ENCODE measurements at places on chromosomes 12 and 14.

DNA sequence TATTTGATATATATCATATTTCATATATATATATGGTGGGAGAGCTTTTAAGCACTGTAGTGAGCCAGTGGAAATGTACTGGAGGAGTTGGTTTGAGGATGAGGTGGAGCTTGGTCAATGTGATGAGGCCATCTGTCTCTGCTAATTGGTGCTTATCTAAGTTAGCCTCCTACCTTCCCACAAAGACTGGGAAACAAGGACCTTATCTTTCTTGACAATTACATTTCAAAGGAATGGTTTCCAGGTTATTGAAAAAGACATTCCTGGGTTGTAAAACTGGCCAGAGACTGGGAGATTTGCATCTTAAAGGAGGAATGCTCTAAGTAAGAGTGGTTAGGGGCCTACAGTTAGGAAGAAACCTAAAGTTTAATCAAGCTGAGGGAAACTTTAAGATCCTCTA is 212.8 kb upstream of the SYT1 start:
- DNase-seq, result peak; percentile 38

- no peak for DNase-seq
Measured at GRCh38 chr14:63933110-63933509, 80.3 kb downstream of the SYNE2 start.

DNA sequence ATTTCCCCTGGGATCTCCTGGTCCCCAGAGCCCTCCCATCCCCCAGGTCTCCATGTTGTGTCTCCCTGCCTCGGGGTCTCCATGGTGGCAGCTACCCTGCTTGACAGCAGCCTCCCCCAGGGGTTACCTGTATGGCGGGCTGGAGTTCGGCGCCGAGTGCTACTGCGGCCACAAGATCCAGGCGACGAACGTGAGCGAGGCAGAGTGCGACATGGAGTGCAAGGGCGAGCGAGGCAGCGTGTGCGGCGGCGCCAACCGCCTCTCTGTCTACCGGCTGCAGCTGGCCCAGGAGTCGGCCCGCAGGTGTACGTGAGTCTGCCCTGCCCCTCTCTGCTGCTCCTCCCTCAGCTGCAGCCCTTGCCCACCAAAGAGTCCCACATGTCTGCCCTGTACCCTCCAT is 80.9 kb downstream of the WSCD2 start:
- no peak for DNase-seq

DNA sequence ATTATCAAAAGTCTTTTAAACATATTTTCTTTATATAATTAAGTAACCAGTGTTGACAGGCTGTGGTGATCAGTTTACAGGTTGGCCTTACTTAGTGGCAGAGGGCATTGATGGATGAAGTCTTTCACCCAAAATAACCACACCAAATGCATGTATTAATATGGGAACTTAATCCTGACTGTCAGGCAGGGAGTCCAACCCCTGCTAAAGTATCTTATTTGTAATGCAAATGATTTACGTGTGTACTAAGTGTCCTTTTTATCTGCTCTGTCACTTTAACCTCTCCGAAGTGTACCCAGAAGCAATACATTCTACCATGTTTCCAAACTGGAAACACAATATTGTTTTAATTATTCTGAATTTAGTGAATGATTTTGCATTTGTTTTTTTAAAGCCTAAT is 1.4 kb downstream of the MYBPC1 start:
- DNase-seq, result no peak

GRCh38 chr12:27472604-27473003 is 26.1 kb downstream of the SMCO2 start:
- DNase-seq, result no peak

DNA sequence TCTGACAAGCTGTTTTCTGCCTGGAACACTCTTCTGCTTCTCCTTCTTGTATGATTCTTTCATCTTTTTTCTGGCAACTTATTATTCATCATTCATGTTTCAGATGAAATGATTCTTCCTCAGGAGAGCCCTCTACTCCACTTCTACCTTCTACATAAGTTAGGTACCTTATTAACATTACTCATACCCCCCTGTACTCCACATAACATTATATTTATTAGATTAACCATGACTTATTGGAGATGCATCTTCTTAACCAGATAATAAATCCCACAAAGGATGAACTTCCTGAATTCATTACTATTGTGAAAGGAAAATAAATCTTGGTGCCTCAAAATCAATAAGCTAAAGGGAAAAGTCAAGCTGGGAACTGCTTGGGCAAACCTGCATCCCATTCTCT is 1636.5 kb upstream of the FLRT2 start:
- no peak for DNase-seq

- DNase-seq, result no peak
Measured at GRCh38 chr12:95402096-95402495, 71.9 kb upstream of the METAP2 start.

DNA sequence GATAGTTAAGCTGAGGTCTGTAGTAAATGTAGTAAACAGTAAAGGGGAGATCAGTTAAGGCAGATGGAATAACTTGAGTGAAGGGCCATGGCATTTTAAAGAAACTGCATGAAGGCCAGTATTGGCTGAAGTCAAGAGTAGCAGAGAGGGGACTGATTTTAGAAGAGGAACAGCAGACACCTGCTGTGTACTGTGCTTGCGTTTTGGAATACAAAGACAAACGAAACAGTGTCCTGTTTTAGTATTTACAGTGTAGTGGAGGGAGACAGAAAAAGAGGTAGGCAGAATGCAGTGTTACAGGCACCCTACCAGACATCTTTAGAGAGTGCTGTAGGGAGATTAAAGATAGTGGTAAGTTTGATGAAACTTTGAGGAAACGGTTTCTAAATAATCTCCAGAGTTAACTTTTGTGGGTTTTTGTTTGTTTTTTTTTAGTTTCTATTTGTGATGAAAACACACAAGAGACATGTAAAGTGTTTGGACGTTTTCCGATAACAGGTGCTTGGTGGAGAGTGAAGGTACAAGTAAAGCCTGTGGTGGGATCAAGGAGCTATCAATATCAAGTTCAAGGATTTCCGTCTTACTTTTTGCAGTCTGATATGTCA is 2.1 kb downstream of the HELB start:
- DNase-seq, result no peak

DNA sequence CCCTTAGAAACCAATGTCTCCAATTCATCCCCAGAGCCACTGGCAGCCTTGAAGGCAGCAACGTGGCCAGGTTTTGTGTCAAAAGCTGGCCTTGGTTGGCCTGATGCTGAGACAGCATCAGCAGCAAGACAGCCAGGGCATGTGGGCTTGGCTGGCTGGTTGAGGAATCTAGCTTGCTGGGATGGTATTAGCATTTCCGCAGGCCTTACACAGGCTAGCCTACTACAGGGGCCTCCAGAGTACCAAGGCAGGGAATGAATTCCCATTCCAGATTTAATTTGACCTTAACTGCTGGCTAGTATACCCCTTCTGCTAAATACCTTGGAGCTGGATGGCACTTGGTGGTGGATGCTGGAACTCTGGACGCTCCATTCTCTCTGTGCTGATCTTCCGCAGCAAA is 15.8 kb downstream of the NGDN start:
- DNase-seq, result no peak

GRCh38 chr12:85348779-85349178 is 68.8 kb downstream of the ALX1 start:
- no peak for DNase-seq

- no peak for DNase-seq
Measured at GRCh38 chr12:104566244-104566993, 109.7 kb downstream of the CHST11 start.

GRCh38 chr14:29999013-29999539 is 71.4 kb upstream of the PRKD1 start:
- no peak for DNase-seq

DNA sequence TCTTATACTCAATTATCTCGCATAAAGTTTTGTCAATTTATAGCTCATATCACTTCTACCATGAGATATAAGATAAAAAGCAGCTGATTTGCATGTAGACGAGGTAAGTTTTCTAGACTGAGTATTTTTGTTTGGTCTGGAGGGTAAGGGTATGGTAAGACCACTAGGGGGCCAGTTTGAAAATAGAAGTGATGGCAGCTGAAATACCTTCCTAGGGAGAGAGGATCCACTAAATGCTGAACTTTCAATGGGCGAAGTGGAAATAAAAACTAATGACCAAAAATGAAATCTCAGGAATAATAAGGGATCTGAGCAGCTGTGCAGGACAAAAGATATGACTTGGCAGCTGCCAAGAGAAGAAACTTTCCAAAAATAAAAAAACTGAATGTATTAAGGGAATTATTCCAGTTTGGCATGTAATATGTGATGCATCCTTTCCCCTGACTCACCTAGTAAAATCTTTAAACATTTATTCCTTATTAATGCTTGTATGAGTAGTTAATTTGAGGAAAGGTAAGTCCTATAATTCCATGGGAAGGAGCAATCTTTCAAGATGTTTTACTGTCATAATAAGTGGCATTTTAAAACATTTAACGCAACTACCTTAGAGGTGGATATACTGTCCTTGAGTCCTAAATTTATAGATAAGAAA is 754.5 kb downstream of the C12orf50 start:
- DNase-seq, result peak; percentile 47

DNA sequence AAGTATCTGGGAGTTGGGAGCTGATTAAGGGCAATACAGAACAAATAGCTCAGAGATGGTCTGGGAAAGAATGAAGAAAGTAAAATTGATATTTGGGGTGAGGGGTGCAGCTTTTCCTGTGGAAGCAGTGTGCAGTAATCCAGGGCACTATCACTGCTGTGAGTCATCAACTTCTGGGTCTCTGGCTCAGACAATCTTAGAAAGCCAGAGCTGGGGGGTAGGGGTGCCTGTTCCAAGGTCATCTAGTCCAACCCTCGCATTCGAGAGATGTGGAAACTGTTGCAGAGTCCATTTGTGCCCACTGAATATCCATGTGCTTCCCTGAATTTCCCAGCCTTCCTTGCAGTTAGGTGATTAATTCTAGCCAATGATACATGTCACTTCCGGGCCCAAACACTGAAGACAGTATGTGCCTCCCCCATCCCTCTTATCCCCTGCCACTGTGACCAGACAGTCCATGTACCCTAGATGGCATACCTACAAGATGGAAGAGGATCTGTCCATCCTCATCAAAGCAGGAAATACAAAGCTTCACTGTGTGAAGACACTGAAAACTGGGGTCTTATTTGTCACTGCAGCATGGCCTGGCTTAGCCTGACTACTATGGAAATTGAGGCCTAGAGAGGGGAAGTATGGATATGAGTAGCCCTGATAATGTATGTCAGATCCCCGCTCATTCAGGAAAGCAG is 51.9 kb downstream of the ZFP36L1 start:
- DNase-seq, result no peak

DNA sequence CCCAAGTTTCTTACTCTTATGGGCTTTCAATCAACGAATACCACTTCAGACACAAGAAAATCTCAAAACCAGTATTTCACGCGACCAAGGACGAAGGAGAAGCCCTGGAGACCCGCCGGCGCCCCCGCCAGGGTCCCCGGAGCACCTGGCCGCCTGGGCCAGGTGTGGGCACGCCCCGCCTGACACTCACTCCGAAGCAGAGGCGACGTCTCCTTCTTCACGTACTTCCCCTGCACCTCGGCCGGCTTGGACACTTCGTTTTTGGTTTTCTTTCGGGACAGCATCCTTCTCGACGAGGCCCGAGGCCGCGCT is 466 bp downstream of the SAV1 start:
- no peak for DNase-seq

DNA sequence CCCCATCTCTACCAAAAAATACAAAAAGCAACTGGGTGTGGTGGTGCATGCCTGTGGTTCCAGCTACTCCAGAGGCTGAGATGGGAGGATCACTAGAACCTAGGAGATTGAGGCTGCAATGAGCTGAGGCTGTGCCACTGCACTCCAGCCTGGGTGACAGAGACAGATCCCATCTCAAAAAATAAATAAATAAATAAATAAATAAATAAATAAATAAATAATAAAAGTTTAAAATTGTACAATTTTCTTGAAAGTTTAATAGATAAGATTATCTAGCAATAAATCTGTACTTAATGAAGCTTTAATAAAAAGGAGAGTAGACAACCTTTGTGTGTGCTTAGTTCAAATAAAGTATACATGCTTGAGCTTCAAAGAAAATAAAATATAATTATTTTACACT is 310.0 kb upstream of the LRIG3 start:
- no peak for DNase-seq

GRCh38 chr14:74954947-74955228 is 509 bp downstream of the PGF start:
- no peak for DNase-seq

DNA sequence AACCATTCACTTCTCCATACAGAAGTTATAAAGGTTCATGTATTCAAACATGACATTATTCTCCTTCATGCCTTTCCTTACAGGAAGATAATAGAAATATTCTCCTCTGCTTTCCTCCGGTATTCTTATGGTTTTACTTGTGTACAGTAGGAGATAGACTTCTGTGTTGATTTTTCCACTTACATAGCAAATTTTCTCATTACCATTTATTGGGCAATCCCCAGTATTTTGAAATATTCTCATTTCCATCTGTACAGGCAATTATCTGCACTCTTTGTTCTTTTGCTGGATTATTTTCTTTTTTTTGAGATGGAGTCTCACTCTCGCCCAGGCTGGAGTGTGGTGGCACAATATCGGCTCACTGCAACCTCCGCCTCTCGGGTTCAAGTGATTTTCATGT is 11.0 kb downstream of the PXMP2 start:
- DNase-seq, result no peak

- no peak for DNase-seq
Measured at GRCh38 chr14:79528828-79529416, 682.4 kb downstream of the DIO2 start.

GRCh38 chr12:92164712-92165111 is 19.1 kb upstream of the BTG1 start:
- DNase-seq, result no peak

DNA sequence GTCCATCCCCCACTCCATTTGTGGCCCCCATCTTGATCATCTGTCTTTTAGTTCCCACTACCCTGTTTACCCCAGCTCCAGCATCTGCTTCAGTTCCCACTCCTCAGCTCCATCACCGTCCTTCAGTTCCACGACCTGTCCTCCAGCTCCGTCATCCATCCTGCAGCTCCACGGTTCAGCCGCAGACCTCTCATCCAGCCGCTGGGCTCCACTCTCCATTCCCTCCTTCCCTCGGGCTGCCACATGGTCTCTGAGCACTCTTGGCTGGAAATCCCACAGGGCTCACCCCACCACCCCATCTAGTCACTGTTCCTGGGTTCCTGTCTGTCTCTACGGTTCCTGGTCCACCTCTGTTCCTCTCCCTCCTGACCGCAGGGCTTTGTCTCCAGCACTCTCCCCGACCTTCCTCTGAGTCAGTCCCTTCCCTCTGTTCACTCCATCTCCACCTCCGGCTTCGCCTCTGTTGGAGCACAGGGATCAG is 3.3 kb upstream of the P3H3 start:
- DNase-seq, result peak; percentile 71

GRCh38 chr12:120397824-120398540 is 29.0 kb upstream of the MSI1 start:
- no peak for DNase-seq

GRCh38 chr12:88400302-88400701 is 180.0 kb downstream of the KITLG start:
- no peak for DNase-seq

DNA sequence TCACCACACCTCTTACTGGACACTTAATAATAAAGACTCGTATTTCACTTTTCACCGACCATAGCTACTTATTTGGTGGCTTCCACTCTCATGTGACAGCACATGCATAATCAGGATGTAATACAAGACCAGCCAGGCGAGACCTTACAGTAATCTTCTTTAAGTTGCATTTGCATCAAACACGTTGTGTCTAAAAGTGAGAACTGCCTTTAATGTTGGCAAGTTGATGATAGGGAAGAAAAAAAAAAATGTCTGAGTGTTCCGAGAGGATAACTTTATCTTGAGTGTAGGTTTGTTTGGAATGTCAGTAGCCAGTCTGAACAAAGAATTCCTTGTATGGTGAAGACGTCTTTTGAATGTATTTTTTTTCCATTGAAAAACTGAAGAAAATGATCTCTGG is 440.4 kb downstream of the ADAMTS20 start:
- no peak for DNase-seq

- peak; percentile 76 for DNase-seq
Measured at GRCh38 chr12:94133964-94134795, 14.2 kb upstream of the PLXNC1 start.
